ENCODE measurements at places on chromosomes 4 and X. TPM values are rescaled to one million over a fixed set of nuclear protein-coding genes. Genes with fewer than 3 reads are reported as not detected.

DNA sequence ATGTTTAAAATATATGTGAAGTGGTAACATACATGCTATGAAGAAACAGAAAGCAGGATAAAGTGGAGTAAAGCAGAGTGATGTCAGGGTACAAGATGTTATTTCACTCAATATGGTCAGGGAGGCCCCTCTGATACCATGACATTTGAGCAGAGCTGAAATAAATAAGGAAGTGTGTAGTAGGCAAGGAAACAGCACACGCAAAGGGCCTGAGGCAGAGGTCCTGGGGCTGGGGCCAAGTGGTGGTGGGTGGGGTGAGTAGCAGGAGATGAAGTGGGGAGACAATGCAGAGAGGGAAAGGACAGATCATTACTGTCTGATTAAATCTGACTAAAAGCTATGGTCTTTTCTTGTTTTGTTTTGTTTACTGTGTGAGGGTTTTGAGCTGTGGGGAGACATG, 61.1 kb downstream of the FAM13A start:
- no peak for DNase-seq

DNA sequence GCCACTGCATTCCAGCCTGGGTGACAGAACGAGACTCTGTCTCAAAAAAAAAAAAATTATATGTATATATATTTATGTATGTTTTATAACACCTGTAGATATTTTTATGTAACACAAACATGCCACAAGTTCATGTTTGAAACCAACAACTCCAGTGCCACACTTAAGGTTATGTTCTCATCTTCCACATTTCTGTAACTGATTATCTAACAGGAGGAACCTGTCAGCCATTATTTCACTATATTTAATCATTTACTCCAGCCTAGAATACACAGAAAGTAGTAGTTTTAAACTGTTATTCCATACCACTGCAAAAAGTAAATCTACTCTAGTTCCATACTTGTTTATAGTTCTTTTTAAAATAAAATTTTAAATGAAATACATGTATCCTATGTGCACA, 32.3 kb downstream of the MCUB start:
- DNase-seq: no peak

GRCh38 chr4:120850018-120850599, 72.4 kb downstream of the PRDM5 start:
- DNase-seq: no peak

DNA sequence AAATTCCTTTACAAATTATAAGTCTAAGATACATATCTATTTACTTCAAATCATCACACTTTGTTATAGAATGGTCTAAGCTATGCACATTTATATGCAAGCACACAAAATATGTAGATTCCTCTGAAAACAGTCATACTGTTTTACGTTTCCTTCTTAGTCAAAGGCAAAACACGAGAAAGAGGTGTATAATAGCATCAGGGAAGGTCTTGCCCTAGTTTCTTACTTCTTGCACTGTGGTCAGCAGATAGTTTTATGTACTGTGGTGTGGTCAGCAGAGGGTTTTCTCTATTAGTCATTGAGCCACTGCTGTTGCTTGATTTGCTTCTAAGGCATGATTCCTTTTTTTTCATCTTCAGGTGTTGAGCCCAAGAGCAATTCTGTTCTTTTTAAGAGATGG, 117.7 kb downstream of the ADAM29 start:
- DNase-seq: no peak

DNA sequence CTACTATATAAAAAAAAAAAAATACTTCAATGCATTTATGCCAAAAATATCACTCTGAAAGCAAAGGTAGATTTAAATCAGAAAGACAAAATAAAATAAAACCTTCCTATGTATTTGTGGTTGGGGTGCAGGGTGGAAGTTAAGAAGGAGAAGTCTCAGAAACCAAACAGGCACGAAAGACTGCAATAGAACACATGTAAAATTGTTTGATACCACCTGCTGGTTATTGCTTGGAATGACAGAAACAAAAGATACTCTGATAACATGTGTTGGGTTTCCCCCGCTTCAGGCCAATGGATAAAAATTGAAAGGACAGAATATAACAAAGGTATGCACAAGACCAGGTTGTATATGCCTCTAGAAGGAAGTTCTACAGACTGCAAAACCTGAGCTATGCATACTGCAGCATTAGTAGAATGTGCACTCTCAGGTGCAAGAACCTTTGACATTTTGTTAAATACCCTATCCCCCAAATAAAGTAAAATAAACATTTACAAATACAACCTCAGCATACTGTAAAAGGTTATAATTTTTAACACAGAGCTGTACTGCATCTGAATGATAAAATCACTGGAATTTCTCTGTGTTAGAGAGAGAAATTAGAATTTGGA, 118.8 kb downstream of the GABRA2 start:
- no peak for DNase-seq

The UGT2B15 gene
- not detected for total RNA-seq

The TLR8 gene
- total RNA-seq: 0.95 TPM

The TECRL gene
- total RNA-seq: not detected

The FAM200B gene
- total RNA-seq: 14.3 TPM

The H2BW2 gene
- 0.18 TPM for total RNA-seq
